Myocyte (in vitro differentiated cells): ENCODE measurements at places on chromosomes 13 and 19. TPM values are rescaled to one million over a fixed set of nuclear protein-coding genes. Genes with fewer than 3 reads are reported as not detected.

- no peak for DNase-seq
Measured at GRCh38 chr13:23758798-23759527, 130.2 kb downstream of the MIPEP start.

DNA sequence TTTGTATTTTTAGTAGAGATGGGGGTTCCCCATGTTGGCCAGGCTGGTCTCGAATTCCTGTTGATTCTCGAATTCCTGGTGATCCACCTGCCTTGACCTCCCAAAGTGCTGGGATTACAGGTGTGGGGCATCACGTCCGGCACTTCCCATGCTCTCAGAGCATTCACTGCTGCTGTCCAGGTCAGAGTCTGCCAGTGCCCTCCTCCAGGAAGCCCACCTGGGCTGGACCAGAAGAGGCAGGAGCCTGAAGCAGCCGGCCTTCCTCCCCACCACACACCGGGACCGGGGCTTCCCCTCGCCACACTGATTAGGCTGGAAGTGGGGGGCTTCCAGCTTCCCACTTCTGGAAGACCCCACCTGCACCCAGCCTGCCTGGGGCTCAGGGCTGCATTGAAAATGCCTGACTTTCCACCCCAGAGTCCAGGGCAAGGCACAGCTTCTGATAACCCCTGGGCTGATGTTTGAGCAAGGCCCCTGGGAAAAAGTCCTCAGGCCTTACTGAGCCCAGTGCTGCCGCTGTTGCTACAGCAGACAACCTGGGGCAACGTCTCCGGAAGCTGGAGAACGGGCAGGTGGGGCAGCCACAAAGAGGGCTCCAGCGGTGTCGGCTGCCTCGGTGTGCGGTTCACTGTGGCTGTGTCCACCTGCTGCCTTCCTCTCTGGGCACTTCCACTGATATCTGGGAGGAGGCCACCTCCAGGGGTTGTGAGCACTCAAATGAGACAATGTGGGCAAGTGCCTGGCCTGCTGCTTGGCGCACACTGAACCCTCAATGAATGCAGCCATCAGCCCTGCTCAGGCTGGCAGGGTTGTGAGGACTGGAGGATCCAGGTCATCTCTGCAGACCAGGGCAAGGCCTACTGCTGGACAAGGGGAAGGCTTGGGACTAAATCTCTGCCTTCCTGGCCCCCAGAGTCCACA lies 22.6 kb downstream of the CEBPA start:
- DNase-seq: no peak

ACP7 gene
- not detected in 2 replicates for total RNA-seq

CEACAM1 gene
- total RNA-seq: not detected in 2 replicates

PRTN3 gene
- not detected in 2 replicates for total RNA-seq

NPAS1 gene
- 1.7 and 2.0 TPM in 2 replicates for total RNA-seq

MYCBP2 gene
- 52.3 and 71.3 TPM in 2 replicates for total RNA-seq

- no peak for DNase-seq
Measured at GRCh38 chr13:39224671-39225240, 186.5 kb downstream of the NHLRC3 start.

FGF21 gene
- total RNA-seq: not detected in 2 replicates
